ENCODE measurements at places on chromosomes 5 and 9.

- DNase-seq: no peak
Observed at GRCh38 chr9:137534256-137535119, 15.7 kb downstream of the PNPLA7 start.

- DNase-seq: no peak
Observed at GRCh38 chr9:3962971-3963642, 336.8 kb downstream of the GLIS3 start.

DNA sequence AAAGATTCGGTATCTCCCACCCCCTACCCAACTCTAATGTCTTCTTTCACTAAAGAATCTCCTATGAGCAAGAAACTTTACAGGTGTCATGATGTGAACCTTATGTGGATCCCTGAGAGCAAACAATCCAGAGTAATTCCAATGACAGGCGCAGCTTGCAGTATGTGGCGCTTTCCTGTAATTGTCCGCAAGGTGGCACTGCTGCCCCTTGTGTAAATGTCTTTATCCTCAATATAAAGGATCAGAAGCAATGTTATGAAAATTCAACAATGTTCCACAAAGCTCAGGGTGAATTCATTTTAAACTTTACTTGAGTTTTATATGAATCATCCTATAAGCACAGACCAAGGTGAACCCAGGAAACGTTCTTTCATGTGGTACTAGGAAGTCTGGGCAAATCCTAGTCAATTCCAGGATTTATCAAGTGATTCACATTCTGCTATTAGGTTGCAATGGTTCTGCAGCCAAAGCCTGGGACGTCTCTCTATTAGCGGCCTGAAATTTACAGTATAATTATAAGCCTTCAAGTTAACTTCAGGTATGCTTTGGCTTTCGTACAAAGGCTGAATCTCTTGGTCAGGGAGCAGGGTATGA lies 113.7 kb downstream of the TRPM6 start:
- peak; percentile 36 for DNase-seq

DNA sequence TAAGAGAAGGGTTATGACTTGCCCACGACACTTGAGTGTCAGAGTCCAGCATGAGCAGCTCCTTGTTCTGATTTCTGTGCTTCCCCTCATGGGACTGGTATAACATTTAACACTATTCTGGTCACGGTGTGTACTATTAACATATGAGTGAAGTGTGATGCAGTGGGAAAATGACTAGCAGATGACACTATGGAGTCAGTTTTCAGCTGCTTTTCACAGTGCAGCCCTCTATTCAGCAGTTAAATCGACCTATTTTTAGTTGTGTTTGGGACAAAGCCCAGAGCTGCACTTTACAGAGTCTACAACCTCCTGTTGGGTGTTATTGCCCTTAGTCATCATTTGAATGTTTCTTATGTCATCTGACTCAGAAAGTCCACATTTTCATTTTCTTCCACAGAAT lies 59.1 kb downstream of the CHSY3 start:
- DNase-seq: no peak

GRCh38 chr5:41095324-41096101 lies 24.4 kb upstream of the MROH2B start:
- no peak for DNase-seq

All from stimulated activated CD8-positive, alpha-beta memory T cell treated with anti-CD3 and anti-CD28 coated beads, Interleukin-4, amount 100 ng/mL, for 4 hours (primary cell).